ENCODE measurements at places on chromosomes 13 and 19. TPM values are rescaled to one million over a fixed set of nuclear protein-coding genes. Genes with fewer than 3 reads are reported as not detected.

DNA sequence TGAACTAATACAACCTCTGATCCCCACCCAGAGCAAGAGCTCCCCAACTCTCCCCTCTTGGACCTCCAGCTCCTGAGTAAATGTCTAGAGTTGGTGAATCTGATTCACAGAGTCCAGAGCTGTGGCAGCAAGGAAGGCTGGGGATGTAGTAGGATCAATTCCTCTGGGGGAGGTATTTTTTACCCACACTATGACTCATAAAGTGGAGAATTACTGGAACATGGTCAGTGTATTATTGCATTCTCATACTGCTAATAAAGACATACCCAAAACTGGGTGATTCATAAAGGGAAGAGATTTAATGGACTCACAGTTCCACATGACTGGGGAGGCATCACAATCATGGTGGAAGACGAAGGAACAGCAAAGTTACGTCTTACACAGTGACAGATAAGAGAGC, 496.7 kb downstream of the EFNB2 start:
- no peak for DNase-seq

GRCh38 chr13:23183292-23183691, 2.5 kb downstream of the SGCG start:
- no peak for DNase-seq

Gene SYNGR4
- total RNA-seq = 0.30 TPM

Gene KLC3
- total RNA-seq = not detected

DNA sequence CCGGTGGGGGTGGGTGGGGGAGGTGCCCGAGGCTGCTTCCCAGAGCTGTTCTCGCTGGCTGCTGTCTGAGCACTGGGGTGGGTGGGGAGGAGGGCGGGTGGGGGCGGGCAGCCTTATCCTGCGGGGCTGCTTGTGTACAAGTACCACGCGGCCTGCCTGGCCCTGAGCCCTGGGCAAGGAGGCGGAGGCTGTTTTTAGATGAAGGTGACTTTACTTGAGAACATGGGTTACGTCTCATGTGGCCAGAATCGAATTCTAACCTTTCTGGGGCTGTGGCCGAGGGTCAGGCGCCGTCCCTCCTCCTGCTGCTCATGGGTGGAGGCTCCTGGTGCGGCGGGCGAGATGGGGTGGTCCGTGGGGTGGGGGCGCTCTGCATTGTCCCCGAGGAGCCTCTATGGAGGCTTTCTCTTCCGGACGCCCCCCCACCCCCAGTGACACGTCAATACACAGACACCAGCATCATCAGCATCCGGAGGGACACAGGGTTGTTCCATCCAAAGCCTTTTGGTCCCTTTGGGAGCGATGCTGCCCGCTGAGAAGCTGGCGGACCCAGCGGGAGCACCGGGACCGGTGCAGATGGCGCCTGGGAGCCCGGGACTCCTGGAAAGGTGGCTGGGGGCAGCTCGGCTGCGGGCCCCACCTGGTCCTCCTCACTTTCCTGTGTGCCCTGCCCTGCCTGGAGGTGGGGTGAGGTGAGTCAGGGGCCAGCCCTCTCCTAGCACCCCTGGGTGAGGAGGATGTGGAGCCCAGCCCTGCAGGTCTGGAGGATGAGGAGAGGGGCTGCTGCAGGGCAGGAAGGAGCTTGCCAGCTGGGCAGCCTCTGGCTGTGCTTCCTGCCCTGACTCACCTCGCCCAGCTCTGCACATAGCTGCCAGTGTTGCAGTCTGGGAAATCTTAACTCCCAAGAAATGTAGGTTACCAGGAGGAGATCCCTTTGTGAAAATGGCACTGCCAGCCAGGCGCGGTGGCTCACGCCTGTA, 3.4 kb downstream of the BSG start:
- DNase-seq = no peak

Gene PSG3
- total RNA-seq = not detected

GRCh38 chr19:33291623-33292534, 10.5 kb downstream of the CEBPA start:
- DNase-seq = no peak

GRCh38 chr19:45608948-45609347, 6.9 kb upstream of the GPR4 start:
- no peak for DNase-seq

DNA sequence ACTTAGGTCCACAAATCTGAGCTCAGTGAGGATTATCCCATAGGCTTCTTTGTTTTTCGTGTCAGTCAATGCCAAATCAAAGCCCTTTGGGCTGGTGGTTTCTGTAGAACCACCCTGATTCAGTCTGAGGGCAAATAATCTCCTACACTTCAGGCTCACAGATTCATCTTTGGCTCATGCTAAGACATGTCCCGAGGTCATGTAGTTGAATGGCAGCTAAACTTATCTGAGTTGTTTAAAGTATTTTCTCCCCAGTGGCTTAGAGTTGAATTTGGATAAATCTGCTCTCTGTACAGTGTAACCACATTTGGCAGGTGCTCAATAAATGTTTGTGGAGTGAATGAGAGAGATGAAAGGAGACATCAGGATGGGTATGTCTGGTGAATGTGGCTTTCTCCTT, 13.1 kb upstream of the SLC25A42 start:
- no peak for DNase-seq

DNA sequence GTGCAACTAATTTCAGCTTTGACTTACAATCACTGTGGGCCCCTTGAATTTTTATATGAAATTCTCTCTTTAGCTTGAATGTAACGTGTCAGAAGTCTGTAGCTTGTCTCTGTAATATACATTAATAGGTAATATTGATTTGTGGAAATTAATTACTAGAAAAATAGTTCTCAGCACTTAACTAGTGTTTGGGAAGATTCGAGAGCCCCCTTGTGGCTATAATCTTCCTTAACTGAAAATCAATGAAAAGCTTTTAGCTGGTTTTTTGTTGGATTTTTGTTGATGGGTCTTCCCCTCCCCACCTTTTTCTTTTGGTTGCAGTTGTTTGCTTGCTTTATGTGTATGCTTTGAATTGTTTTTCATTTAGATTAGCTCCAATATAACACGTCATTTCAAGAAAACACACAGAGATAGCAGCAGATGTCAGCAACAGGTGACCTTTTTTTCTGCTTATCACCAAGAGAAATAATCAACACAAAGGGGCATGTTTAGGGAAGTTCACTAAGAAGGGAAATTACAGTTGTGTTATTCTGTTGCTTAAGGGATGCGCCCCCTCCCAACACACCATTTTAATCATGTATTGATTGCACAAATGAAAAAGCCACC, 176.8 kb downstream of the OXGR1 start:
- DNase-seq = no peak

DNA sequence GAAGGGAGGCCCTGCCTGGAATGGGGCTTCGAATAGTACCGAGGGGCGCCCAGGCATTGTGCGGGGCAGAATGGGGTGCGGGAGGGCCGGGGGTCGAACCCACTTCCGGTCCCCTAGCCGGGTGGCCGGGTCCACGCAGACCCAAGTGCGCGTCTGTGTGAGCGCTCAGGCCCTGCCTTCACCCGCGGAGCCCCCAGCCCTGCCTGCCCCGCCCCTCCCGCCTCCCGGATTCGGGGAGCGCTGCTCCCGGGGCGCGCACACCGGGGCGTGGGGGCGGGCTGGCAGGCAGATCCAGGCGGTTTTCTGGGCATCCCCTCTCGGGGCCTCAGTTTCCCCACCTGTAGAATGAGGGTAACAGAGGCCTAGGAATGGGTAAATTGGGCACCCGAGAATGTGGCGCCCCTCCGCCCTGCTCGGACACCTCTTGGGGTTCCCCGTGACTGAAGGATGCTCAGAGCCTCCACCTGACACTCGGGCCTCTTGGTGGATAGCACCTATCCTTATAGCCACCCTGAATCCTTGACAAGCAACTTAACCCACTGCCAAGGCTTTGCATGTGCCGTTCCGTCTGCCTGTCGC, 682 bp downstream of the PIK3R2 start:
- no peak for DNase-seq
